ENCODE measurements at places on chromosomes 12 and 14. TPM values are rescaled to one million over a fixed set of nuclear protein-coding genes. Genes with fewer than 3 reads are reported as not detected.

SETD1B gene
- 18.9 TPM for polyA plus RNA-seq

ACAD10 gene
- polyA plus RNA-seq, result 35.2 TPM

CIROP gene
- polyA plus RNA-seq, result not detected

MYBPC1 gene
- 31.2 TPM for polyA plus RNA-seq

KLRC2 gene
- polyA plus RNA-seq, result not detected

DENND5B gene
- polyA plus RNA-seq, result 34.7 TPM

CAPRIN2 gene
- 43.7 TPM for polyA plus RNA-seq

MYF5 gene
- polyA plus RNA-seq, result not detected

NKX2-8 gene
- 10.4 TPM for polyA plus RNA-seq

PLA2G1B gene
- 3.6 TPM for polyA plus RNA-seq

VSIG10 gene
- 14.8 TPM for polyA plus RNA-seq

OR10G3 gene
- not detected for polyA plus RNA-seq

KRT71 gene
- polyA plus RNA-seq, result not detected

LHX5 gene
- 0.11 TPM for polyA plus RNA-seq

EMC9 gene
- polyA plus RNA-seq, result 33.7 TPM

CCDC184 gene
- polyA plus RNA-seq, result 7.8 TPM

KRT77 gene
- 0.33 TPM for polyA plus RNA-seq

NID2 gene
- polyA plus RNA-seq, result 10.6 TPM

APOLD1 gene
- 8.2 TPM for polyA plus RNA-seq

B3GNT4 gene
- polyA plus RNA-seq, result 2.1 TPM

KRT85 gene
- polyA plus RNA-seq, result 1.5 TPM

KRT8 gene
- 63.0 TPM for polyA plus RNA-seq

ATG2B gene
- polyA plus RNA-seq, result 44.8 TPM

LRCOL1 gene
- 1.6 TPM for polyA plus RNA-seq

LAG3 gene
- polyA plus RNA-seq, result 6.3 TPM

CLEC4C gene
- 1.9 TPM for polyA plus RNA-seq

CAPZA3 gene
- 210 TPM for polyA plus RNA-seq

HOXC9 gene
- 2.4 TPM for polyA plus RNA-seq

MYF6 gene
- polyA plus RNA-seq, result 2.1 TPM

GZMB gene
- 1.5 TPM for polyA plus RNA-seq

ARMH4 gene
- polyA plus RNA-seq, result 13.5 TPM

ADCY6 gene
- 16.5 TPM for polyA plus RNA-seq

GOLGA3 gene
- 30.4 TPM for polyA plus RNA-seq

C1QL4 gene
- 2.9 TPM for polyA plus RNA-seq

ASCL1 gene
- 0.33 TPM for polyA plus RNA-seq

REC8 gene
- polyA plus RNA-seq, result 58.8 TPM

ERBB3 gene
- polyA plus RNA-seq, result 6.1 TPM

PPP4R4 gene
- polyA plus RNA-seq, result 15.8 TPM

GPR84 gene
- polyA plus RNA-seq, result 0.58 TPM

CLEC9A gene
- 6.3 TPM for polyA plus RNA-seq

KRT7 gene
- polyA plus RNA-seq, result 19.3 TPM

GRIN2B gene
- polyA plus RNA-seq, result 3.2 TPM

PLXNC1 gene
- polyA plus RNA-seq, result 36.5 TPM

CPNE6 gene
- polyA plus RNA-seq, result 5.7 TPM

FGF6 gene
- polyA plus RNA-seq, result not detected

SELPLG gene
- polyA plus RNA-seq, result 10.4 TPM

EML5 gene
- polyA plus RNA-seq, result 4.2 TPM

NYNRIN gene
- polyA plus RNA-seq, result 22.0 TPM

ZFHX2 gene
- polyA plus RNA-seq, result 34.3 TPM

SLC10A1 gene
- polyA plus RNA-seq, result 0.30 TPM

PRPH gene
- polyA plus RNA-seq, result 112 TPM

PYGL gene
- 12.7 TPM for polyA plus RNA-seq

LPCAT3 gene
- 33.2 TPM for polyA plus RNA-seq

UNC79 gene
- 10.7 TPM for polyA plus RNA-seq

FAM222A gene
- polyA plus RNA-seq, result 34.5 TPM

KRT75 gene
- not detected for polyA plus RNA-seq

DGLUCY gene
- polyA plus RNA-seq, result 77.5 TPM

Data from testis (tissue), 5 donors.